Stimulated activated CD4-positive, alpha-beta T cell treated with anti-CD3 and anti-CD28 coated beads, Interleukin-2, amount 100 ng/mL, for 24 hours (primary cell): ENCODE measurements at places on chromosomes 2 and 18.

GRCh38 chr2:44825702-44826101 is 115.8 kb upstream of the SIX3 start:
- DNase-seq, result no peak

- DNase-seq, result no peak
Observed at GRCh38 chr18:74803117-74803516, 205.4 kb downstream of the ZNF407 start.

DNA sequence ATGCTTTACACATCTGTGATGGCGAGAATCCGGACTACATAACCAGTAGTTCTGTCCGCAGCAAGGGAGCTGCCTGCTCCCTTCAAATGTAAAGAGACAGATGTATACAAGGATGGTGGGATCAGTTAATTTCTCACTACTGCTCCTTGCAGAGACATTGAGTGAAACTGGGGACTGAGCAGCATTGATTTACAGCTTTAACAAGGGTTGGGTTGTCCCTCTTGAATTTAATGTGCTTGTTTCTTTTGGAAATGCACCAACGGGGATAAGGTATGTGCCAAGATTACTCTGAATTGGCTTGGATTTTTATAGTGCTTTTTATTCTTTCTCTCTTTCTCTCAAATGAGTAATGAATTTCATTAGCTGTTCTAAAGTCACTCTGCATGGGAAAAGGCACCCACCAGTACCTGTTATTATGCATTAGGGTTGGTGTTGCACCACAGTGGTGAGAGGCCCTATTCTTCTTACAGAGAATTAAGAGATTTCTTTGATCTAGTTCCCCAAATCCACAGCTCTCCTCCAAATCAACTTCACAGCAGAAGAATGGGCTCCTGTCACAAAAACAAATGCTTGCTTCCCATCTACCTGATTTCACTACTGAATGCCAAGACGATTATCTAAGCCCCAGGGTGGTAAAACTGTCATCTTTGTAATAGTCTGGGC is 107.6 kb downstream of the DOCK10 start:
- no peak for DNase-seq

- DNase-seq, result no peak
Observed at GRCh38 chr2:68544811-68545210, 77.4 kb downstream of the APLF start.

DNA sequence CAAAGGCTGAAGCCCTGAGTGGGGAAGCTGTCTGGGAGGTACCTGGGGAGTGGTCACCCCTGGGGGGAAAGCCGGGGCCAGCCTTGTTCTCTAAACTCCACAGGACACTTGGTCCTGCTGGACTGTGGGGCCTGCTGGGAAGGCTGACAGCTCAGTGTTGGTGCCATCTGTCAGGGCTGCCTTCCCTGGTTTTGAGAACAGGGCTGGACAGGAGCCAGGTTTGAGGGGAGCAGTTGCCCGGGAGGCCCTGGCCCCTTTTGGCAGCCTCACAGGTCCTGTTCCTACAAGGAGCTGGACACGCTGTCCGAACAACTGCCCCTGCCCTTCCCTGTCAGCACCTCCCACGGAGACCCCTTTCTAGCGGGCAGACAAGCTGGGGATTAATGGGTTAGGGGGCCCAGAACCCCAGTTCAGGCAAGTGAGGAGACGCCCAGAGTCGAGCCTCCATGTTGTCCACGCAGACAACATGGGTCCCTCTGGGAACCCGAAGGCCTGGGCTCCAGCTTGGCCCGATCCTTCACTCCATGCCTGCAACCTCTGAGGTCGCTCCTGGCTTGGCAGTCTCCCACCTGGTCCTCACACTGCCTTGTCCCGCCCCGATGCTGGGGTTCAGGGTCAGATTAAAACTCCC is 40.8 kb downstream of the ATOH8 start:
- no peak for DNase-seq

DNA sequence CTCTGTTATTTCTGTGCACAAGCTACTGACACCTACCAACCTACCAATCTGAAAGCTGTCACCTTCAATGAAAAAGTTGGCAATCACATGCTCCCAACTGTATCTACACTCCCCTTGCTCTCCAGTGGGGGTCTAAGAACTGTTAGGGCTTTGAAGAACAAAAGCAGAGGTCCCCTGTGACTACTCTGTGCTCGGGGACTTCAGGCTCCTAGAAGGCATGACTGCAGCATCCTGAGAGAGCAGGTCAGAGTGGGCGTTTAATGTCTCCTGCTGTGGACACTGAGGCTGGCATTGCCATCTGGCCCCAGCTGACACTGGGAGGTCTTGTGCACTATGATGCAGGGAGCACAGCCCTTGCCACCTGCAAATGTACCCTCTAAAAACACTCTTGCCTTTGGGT is 93.3 kb downstream of the ACTR2 start:
- DNase-seq, result no peak
